RWPE1 (cell line): ENCODE measurements at places on chromosomes 2 and 18.

- no peak for DNase-seq
These were observed 121.7 kb downstream of the MMADHC start for GRCh38 chr2:149465873-149466272.

DNA sequence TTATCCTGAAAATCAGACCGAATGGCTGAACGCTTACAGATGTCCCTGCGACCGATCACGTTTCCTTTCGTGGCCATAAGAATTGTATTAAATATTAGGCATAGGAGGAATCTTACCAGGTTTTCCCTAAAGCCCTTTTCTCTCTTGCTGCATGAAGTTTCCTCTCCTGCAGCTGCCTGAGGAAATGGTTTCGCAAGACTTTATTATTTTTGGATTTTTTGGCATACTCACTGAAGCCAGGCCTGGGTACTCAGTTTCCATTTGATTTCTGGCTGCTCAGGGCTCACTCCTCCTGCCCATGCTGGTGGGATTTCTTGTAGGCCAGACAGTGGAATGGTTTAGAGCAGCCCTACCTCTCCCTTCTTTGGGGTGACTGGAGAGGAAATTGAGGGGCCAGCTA, 114.0 kb downstream of the KLHL29 start:
- DNase-seq: no peak

DNA sequence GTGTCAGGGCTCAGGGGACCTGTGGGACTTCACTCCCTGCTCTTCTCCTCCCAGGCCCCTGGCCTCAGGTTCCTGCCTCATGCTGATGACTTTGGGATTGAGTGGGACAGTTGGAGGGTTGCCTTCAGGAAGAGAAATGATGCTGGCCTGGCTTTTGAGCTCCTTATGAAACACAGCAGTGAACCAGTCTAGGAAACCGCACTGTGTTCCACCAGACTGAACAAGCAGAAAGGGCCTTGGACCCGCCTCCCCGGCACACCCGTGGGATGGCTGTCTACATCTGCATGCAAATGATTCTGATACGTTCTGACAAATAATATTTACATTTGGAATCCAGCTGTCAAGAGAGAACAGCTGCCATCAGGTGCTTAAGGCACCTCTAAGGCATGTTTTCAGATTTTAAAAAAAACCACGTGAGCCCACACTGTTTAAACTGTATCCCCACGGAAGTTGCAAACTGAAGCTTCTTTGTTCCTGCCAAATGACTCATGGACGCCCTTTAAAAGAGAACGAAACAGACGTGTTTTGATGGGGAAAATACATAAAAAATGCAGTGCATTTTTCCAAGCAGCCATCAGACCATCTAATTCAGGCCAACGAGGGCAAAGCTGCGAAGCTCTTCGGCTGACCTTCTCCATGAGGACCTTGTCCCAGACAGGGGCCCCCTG, 27.6 kb upstream of the ASAP2 start:
- peak; percentile 79 for DNase-seq

GRCh38 chr2:60706021-60706420, 50.0 kb upstream of the PAPOLG start:
- peak; percentile 15 for DNase-seq

- DNase-seq: no peak
These were observed 49.6 kb downstream of the CPS1 start for GRCh38 chr2:210606001-210606400.

GRCh38 chr2:149161481-149162225, 123.2 kb downstream of the LYPD6B start:
- no peak for DNase-seq

- DNase-seq: no peak
These were observed 45.0 kb downstream of the MTA3 start for GRCh38 chr2:42613281-42614064.

GRCh38 chr2:193668557-193669323, 1474.0 kb upstream of the TMEFF2 start:
- DNase-seq: no peak

GRCh38 chr18:34357944-34358580, 133.3 kb upstream of the NOL4 start:
- DNase-seq: no peak

- DNase-seq: no peak
These were observed 28.9 kb downstream of the KCNF1 start for GRCh38 chr2:10940596-10940995.
